ENCODE measurements at places on chromosomes 7 and 10. TPM values are rescaled to one million over a fixed set of nuclear protein-coding genes. Genes with fewer than 3 reads are reported as not detected.

DNA sequence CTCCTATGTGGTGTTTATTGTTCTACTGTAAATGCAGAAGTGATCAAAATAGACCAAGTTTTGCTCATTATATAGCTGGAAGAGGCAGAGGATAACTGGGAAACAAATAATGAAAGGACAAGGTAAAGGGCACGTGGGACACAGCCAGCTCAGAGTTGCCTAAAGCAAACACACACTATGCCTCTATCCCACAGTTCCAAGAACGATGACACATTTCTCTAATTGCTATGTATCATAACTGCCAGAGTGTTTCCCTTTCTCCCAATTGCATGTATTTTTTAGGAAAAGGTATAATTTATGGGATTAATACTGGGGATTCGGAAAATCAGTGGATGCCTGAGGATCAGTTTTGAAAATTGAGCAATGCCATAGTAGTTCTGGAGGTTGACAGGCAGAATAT lies 49.0 kb downstream of the CCDC71L start:
- DNase-seq: no peak

GRCh38 chr7:131039836-131040235 lies 287.8 kb upstream of the MKLN1 start:
- DNase-seq: no peak

- DNase-seq: no peak
Observed at GRCh38 chr10:93541402-93542357, 24.8 kb upstream of the FFAR4 start.

DNA sequence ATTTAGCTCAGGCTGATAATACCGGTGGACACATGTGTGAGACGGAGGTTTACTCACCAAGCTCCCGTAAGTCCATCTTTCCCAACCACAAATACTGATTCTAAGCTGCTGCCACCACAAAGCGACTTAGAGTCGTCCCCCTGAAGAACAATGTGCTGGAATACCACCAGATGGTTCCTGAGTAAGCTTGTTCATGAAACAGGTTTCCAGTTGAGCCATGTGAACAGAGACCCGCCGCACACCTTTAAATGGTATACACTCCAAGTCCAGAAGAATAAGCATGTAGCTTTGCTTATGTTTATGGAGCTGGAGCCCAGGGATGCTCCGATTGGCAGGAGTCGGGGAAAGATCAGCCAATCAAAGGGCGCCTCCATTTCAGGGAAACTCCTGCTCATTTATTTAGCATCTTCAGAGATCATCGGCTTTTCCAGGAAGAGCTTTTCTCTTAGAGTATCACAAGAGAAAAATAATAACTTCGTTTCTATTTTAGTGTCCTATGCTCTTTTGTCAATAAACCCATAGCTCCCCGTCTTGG lies 261.6 kb upstream of the AOAH start:
- DNase-seq: no peak

GRCh38 chr10:47370878-47371277 lies 13.2 kb downstream of the ZNF488 start:
- DNase-seq: no peak

- DNase-seq: no peak
Observed at GRCh38 chr7:2651336-2651735, 19.6 kb downstream of the TTYH3 start.

Gene SEMA3A
- polyA plus RNA-seq: 15.1 TPM

Gene VWA2
- 2.8 TPM for polyA plus RNA-seq

Gene STAG3
- polyA plus RNA-seq: 30.1 TPM

Gene ZDHHC16
- 40.7 TPM for polyA plus RNA-seq

Gene HOGA1
- polyA plus RNA-seq: 48.5 TPM

Gene CHST15
- polyA plus RNA-seq: 17.3 TPM
